ENCODE measurements at places on chromosomes 6 and 20. TPM values are rescaled to one million over a fixed set of nuclear protein-coding genes. Genes with fewer than 3 reads are reported as not detected.

DNA sequence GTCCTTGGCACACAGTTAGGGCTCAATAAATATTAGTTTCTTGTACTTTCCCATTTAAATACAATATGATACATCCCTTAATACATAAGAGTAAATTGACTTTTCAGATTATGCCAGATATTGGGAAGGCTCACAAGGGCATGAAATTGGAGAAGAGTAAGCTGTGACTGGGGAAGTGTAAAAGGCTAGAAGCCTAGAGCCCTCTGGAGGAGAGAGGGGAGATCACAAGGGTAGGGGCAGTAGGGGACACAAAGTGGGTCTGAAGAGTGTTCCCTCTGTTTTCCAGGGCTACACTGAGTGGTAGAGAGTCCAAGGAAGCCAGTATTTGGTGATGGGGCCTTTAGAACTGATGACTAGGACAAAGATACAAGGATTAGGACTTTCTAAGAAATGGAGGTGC, 562.9 kb upstream of the CHD6 start:
- no peak for DNase-seq

The NFYA gene
- total RNA-seq, result 8.2 TPM

- DNase-seq, result no peak
Observed at GRCh38 chr6:41713650-41714291, 21.6 kb downstream of the TFEB start.

The OPRL1 gene
- total RNA-seq, result 1.4 TPM

DNA sequence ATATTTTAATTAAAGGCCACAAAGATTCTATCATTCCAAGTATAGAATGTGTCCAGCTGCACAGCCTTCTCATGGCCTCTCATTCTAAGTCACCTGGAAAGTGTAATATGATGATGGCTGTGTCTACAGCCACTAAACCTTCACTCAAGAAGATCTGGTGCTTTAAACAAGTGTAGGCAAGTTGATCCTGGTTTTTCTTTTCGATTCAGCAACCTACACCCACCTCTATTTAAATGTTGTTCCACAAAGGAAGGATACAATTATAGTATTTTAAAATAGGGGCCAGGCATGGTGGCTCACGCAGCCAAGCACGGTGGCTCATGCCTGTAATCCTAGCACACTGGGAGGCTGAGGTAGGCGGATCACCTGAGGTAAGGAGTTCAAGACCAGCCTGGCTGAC, 25.5 kb upstream of the DST start:
- no peak for DNase-seq

- DNase-seq, result no peak
Observed at GRCh38 chr6:107185391-107185970, 70.2 kb upstream of the BEND3 start.

DNA sequence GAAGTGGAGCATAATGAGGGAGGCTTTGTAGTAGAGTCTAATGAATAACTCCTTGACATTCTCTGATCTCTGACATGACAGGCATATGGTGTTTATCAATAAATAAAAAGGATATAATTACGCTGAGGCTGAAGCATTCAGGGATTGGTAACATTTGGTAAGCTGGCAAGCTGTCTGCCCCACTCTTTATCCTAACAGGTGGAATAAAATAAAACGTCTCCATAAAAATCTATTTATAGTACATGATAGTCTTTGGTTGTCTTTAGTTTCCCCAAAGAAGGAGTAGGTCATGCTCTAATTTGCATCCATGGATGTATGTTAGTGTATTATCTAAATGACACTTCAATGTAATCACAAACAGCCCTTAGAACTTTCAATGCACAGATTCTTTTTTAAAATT, 30.9 kb upstream of the RBM24 start:
- DNase-seq, result no peak

GRCh38 chr20:61556673-61557072, 304.6 kb downstream of the CDH4 start:
- no peak for DNase-seq

DNA sequence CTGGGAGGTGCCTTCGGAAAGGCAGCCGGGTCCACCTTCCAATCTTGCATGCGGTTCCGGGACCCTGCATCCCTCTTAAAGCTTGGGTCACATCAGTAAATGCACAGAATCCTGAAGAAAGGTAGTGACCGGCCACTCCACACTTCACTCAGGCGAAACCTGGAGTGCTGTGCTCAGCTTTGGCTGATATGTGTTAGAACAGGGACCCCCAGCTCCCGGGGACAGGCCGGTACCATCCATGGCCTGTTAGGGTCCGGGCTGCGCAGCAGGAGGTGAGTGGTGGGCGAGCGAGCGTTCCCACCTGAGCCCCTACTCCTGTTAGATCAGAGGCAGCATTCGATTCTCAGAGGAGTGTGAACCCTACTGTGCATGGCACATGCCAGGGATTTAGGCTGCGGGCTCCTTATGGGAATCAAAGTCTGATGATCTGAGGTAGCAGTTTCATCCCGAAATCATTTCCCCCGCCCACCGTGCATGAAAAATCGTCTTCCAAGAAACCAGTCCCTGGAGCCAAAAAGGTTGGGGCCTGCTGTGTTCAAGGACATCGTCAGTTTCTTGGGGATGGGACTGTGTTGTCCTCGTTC, 143.0 kb downstream of the ERMARD start:
- peak; percentile 36 for DNase-seq

The COX4I2 gene
- 6.8 TPM for total RNA-seq

DNA sequence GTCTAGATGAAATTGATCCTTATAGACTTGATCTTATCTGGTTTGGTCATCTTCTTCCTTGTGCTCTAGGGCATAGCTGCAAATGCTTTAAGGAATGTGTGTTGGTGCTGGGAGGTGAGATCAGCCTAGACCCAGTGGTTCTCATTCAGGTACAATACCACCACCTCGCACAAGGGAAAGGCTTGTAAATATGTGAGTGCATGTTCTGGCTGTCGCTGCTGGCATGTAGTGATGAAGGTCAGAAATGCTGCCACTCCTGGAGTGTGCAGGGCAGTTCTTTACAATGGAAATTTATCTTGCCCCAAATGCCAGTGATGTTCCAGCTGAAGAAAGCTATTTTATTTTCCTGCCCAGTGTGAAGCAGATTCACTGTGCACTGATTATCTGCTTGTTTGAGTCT, 900.9 kb downstream of the QKI start:
- DNase-seq, result no peak

The CYP39A1 gene
- total RNA-seq, result 7.0 TPM

DNA sequence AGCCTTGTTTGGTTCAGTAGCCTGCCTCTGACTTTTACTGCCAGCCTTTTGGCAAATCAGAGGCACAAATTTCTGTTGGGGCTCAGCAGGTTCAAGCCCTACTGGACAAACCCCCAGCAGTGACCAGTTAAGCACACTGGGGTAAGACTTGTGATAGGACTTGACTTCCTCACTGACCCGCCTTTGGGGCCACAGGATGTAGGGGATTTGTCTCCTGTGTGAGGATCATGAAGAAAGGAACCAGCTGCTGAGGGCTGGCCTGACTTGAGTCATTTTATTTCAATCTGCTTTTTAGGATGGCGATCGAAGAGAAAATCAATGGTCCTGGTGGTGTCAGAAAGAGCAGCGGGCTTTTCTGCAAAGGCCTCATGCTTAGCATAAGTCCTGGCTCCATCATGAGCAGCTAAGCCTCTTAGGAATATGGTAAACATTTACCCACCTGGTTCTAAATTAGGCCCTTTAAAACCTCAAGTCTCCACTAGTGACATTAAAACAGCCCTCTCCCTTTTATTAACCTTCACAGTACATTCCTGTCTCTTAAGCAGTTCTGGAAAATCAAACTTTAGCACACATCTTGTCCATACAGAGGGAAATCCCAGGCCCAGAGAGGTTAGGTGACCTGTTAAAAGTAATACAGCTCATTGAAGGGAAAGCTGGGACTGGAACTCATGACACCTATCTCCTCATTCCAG, 16.6 kb downstream of the CHMP4B start:
- no peak for DNase-seq

The PLCB4 gene
- 14.3 TPM for total RNA-seq

DNA sequence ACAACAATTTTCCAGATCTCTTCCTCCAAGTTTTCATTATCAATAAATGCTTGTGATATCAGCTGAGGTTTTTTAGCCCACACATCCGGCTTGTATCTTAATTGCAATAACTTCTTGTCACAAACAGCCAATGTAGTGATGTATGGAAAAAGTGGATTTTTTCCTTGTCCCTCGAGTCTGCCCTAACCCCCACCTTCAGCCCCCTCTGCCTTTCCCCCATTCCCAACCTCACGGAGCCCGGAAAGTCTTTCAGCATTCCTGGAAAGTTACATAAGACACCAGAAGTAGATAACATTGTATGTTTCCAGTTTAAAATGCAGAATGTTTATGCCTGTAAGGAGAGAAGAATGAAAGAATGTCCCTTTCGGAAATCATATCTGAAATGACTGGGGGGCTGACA, 179.2 kb upstream of the PHACTR1 start:
- DNase-seq, result no peak

GRCh38 chr6:33886673-33887144, 82.9 kb upstream of the MLN start:
- DNase-seq, result peak; percentile 60

The NCOA6 gene
- 18.4 TPM for total RNA-seq

DNA sequence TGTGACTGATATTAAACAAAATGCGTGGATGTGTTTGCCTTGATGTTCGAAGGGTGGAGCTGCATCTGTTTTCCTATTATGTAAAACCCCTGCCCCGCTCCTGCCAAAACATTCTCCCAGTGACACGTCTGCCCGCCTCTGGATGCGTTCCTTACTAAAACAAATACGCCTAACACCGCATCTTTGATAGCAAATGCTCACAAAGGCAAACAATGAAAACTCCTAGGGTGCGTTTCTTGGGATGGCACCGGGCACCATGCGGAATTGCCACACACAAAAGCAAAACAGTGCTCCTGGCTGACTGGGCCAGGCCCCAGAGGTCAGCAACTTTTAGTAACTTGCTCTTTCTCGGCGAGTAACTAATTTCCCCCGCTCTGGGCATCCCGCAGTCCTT, 9.0 kb upstream of the FOXC1 start:
- no peak for DNase-seq
